ENCODE measurements at places on chromosomes 6 and 20.
A peak's percentile ranks its signal among the peaks of the same experiment; 100 is the strongest.

- no peak for DNase-seq
Observed at GRCh38 chr6:10847684-10848083, 9.3 kb upstream of the MAK start.

DNA sequence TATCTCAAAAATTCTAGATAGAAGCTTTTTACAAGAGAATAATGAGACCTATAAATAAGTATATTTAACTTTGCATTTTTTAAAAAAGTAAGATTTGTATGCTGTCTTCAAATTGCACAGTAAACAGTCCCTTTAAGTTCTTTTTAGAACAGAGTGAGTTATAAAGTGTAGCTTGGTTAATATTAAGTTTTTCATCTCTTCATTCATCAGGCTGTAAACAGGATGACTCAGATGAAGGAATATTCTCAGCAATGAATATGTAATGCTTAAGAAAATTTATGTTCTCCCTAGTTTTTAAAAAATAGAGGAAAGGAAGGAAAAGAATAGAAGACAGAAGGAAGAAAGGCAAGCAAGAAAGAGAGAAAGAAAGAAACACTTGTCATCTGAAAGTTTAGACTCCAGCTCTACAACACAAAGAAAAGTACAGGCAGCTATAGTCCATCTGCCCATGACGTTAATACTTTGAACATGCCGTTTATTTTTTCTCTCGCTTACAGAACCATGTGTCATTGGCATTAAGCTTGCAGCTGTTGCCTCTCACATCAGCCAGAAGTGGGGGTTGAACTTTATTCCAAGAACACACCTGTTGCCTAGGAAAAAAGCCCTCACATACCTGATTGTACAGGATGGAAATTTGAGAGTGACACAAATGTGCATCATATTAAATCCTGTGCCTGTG, 36.1 kb downstream of the CAP2 start:
- DNase-seq = peak; percentile 48

GRCh38 chr6:32406197-32406596, 784 bp downstream of the BTNL2 start:
- DNase-seq = no peak

DNA sequence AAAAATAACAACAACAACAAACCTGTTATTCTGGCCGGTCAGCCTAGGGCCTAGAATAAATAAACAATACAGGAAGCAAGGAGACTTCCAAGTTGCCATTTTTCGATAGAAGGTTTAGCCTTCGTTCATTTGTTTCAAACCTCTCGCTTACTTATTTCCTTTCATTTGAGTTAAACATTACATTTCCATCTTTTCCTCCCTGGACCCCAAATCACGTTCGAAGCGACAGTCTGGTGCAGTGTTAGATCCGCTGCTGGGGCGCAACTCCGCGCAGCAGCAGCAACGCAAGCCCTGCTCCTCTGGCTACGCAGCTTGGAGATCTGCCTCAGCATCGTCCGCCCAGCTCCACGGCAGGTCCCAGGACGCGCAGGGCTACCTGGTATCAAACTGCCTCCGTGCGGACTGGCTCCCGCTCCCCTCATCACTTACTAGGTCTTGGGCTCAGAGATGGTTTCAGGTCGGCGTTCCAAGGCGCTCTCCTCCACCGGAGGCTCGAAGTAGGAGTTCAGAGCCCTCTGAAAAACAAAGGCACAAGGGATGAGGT, 530 bp downstream of the TDP2 start:
- peak; percentile 41 for DNase-seq

DNA sequence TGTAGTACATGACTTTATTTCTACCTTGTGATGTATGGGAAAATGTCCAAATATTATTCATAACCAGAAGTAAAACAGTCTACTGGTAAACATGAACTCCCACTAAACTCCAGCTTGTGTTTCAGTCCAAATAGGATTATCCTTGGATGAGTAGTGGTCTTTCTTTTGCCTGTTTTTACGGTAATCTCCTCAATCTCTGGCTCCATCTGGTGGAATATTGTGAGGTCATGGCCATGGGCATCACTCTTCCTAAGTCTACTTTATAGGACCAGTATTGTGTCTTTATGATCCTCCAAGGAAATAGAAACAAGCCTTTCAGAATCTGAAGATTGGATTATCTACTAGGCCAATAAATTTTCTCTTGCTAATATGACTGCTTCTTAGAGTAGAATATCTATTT, 505.0 kb downstream of the BMP2 start:
- no peak for DNase-seq

DNA sequence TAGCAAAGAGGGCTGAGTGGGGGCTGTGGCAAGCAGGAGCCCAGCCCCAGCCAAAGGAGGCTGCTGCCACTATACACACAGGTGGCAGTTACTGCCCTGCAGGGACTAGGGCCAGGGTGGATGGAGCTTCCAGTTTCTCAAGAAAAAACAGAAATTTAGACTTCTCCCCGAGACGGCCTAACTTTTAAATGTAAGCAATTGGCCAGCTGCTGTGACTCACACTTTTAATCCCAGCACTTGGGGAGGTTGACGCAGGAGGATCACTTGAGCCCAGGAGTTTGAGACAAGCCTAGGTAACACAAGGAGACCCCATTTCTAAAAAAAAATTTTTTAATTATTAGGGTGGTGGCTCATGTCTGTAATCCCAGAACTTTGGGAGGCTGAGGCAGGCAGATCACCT, 98.2 kb upstream of the NFATC2 start:
- no peak for DNase-seq
